T follicular helper cell (primary cell): ENCODE measurements at places on chromosomes 1 and 21.

DNA sequence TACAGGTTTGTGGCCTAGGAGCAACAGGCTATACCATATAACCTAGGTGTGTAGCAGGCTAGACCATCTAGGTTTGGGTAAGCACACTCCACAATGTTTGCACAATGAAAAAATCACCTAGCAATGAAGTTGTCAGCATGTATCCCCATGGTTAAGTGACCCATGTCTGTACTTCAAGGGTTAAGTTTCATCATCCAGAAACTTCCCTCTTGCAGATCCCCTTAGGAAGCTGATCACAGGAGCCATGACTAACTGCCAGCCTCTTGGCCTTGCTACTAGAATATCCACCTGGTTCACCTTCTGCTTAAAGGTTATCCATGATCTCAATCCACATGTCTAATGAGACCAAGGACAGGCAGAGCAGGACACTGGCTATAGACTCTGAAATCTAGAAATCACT is 3.5 kb upstream of the UBXN10 start:
- no peak for DNase-seq

DNA sequence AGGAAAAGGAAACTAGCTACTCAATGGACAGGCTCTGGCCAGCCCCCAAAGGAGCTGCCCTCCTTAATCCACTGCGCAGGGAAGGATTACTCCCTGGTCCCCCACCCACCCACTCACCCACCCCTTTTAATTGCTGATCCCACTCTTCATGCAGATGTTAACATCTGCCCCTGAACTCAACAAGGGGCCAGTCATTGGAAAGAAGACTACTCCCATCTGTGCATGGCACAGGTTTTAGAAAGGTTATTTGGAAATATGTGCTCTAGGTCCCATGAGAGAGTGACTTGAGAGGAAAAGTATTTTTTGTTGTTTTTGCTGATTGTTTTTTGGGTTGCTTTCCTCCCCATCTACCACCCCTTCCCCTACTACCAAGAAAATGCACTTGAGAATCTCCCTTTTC is 94.4 kb upstream of the FGGY start:
- DNase-seq = no peak

GRCh38 chr1:204114606-204115005 is 37.2 kb downstream of the ETNK2 start:
- DNase-seq = no peak

DNA sequence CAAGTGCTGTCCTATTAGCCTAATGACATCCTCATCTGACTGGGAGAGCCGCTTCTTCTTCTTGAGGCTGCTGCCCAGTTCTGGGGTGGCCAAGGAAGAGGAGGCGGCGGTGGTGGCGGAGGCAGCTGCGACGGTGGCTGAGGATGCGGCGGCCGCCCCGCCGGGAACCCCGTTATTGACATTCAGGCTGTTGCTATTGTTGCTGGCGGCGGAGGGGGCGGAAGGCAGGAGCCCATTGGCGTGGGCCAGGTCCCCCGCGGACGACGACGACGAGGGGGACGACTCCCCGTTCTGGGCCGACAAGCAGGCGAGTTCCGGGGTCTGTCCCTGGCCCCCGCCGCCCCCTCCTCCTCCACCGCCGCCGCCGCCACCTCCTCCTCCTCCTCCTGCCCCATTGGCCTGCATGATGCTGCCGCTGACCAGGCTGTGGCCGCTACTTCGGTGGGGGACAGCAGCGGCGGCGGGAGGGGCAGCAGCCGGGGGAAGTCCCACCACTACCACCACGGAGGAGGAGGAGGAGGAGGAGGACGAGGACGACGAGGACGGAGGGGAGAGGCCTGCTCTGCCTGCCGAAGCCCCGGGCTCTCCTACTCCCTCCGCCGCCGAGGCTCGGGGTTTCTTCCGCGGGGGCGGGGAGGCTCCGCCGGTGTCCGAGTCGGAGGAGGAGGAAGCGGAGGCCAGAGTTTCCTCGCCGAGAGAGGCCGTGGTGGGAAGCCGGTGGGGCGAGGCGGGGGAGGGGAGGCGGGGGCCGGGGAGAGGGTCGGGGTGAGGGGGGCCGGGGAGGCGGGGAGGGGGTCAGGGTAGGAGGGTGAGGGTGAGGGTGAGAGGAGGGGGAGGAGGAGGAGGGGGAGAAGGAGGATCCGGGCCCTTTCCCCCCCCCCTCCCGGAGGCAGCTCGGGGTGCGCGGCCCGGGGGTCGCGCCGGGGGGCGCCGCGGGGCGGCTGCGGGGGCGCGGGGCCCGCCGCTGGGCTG is 610 bp downstream of the WDR26 start:
- DNase-seq = peak; percentile 38

DNA sequence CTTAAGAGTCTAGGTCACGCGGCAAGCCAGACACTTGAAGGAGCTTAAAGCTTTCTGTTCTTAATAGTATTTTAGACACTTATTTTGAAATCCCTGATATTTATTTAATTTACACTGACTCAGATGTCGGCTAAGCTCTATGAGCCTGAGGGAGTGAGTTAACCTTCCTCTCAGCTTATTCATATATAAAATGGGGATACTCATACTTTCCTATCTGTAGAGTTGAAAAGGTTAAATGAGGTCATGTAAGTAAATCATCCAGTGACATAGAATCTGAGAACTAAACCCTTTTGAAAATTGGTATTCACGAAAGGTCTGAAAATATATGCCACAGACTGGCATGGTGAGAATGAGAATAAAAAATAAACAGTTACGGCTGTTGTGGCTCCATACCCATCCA is 1.4 kb upstream of the GPR161 start:
- DNase-seq = no peak
